ENCODE measurements at places on chromosomes 1 and 21.

GRCh38 chr21:45651921-45652320, 8.4 kb downstream of the PCBP3 start:
- no peak for DNase-seq

GRCh38 chr1:162855461-162856150, 5.4 kb downstream of the CCDC190 start:
- peak; percentile 78 for DNase-seq

DNA sequence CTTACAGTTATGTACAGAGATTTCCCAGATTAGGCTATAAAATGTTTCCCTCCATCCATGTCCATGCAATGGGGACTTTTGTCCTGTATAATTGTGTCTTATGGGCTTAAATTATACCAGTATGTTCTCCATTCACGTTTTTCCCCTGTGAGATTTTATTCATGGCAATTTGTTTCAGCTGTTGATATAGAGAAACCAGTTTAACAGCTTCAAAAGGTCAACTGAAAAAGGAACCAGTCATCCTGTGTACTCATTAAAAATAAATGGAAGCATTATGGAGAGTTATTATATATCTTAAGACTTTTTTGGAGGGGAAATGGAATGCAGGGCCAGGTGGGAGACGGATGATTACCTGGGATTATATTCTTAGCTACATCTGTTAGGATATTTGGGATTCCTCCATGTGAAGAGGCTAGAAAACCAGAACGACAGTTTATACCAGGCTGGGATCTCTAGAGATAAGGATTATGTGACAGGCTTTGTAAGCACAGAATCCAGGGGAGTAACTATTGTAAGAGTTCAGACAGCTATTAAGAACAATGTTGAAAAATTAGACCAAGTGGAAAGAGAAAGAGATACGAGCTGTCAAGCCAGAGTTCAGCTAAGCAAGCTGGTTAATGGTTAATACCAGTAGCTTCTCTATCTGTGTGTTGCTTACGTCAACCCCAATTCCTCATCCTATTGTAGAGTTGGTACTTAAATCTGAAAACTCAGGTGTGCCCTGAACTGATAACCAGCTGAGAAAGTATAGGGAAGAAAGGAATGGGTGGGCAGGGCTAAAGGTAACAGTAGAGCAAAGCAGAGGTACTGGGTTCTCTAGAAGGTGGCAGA, 12.4 kb upstream of the ZNF697 start:
- DNase-seq: no peak

DNA sequence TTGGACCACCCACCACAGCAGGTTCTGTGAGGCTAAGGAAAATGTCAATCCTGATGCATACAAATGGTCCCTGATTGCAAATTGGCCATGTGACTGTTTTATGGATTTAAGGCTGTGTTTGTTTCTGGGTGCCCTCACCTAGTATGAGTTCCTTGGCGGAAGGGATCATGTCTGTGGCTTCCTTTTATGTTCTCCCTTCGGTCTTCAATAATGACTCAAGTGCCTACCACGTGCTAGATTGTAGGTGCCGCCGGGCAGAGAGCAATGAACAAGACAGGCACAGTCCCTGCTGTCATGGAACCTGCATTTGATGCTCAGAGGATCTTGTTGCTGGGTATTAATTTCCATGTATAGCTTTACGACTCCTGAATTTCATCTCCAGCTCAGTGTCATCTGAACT, 9.8 kb upstream of the VWA5B1 start:
- no peak for DNase-seq

DNA sequence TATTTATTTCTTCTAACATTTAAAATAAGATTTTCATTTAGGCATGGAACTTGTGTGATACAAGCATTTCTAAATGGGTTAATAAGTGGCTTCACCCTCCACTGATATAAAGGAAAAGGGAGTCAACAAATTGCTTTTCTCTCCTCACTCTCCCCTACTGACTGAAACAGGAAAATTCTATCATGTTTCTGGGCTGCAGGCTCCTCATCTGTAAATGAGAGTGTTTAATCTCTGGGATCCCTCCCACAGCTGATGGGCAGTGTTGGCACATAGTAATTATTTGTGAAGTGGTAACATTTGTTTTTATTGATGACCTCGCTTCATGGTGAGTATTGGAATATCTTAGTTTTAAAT, 69.8 kb upstream of the WARS2 start:
- no peak for DNase-seq

Measured in fibroblast of skin of scalp (primary cell).